ENCODE measurements at places on chromosomes 4 and X.

- no peak for DNase-seq
Observed at GRCh38 chr4:8238036-8238511, 31.5 kb upstream of the HTRA3 start.

GRCh38 chr4:93829820-93830687 is 1.5 kb downstream of the ATOH1 start:
- no peak for DNase-seq

DNA sequence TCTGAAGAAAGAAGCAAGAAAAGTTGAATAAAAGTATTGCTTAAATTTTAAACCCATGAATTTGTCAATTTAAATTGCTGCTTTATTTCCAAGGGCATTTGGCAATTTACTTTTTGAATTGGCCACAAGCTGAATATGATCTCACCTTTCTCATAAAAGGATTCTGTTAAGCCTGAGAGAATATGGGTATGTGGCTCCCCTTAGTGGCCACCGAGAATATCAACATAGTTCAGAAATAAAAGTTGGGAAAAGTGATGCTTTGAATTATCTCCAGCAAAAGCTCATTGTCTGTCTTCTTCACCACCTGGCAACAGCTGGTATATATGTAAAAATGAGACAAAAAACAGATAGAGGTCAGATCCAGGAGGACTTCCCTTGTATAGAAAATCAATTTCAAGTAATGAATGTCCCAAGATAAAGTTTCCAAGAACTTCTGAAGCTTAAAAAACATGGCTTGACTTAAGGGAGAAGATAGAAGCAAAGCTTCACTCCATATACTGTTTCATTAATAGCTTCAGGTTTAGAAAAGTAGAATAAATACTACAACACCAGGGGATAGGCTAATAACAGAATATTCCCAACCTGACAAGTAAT is 290.7 kb upstream of the FAM241A start:
- DNase-seq = no peak

GRCh38 chr4:102362922-102363432 is 17.7 kb upstream of the SLC39A8 start:
- no peak for DNase-seq

DNA sequence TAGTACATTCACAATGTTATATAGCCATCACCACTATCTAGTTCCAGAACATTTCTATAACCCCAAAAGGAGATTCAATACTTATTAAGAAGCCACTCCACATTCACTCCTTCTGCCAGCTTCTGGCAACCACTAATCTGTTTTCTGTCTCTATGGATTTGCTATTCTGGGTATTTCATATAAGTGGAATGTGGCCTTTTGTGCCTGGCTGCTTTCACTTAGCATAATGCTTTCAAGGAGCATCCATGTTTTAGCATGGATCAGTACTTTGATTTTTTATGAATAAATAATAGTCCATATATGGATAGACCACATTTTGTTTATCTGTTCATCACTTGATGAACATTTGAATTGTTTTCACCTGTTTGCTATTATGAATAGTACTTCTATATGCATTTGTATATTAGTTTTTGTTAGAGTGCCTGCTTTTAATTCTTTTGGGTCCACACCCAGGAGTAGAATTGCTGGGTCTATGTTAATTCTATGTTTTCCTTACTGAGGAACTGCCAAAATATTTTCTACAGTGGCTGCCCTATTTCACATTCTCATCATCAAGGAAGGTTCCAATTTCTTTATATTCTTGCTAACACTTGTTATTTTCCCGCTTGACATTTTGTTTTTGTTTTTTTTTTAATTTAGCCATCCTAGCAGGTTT is 16.6 kb upstream of the SMIM9 start:
- no peak for DNase-seq

GRCh38 chrX:55919367-55920221 is 202.0 kb downstream of the RRAGB start:
- DNase-seq = peak; percentile 4

GRCh38 chrX:15882704-15883539 is 28.3 kb upstream of the AP1S2 start:
- peak; percentile 4 for DNase-seq

- DNase-seq = no peak
Observed at GRCh38 chr4:139841464-139842195, 176.0 kb downstream of the MGST2 start.

GRCh38 chr4:7276515-7276914 is 84.2 kb downstream of the SORCS2 start:
- DNase-seq = no peak

DNA sequence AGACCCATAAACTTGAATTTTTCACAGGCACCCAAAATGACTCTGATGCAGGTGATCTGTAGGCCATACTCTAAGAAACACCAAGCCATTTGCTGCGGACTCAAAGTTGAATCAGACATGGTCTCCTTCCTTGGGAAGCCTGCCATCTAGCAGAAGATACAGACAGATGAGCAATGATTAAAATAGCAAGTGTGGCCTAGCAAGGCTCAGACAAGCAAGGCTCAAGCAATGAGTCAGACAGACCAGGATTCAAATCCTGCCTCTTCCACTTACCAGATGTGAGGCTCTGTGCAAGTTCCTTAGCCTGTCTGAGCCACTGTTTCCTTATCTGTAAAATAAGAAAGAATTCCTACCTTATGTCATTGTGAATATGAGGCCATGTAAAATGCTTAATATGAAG is 2.3 kb downstream of the CCDC149 start:
- no peak for DNase-seq

- no peak for DNase-seq
Observed at GRCh38 chr4:122772311-122772710, 39.8 kb downstream of the BBS12 start.

- DNase-seq = no peak
Observed at GRCh38 chr4:41507291-41507947, 30.5 kb upstream of the LIMCH1 start.

DNA sequence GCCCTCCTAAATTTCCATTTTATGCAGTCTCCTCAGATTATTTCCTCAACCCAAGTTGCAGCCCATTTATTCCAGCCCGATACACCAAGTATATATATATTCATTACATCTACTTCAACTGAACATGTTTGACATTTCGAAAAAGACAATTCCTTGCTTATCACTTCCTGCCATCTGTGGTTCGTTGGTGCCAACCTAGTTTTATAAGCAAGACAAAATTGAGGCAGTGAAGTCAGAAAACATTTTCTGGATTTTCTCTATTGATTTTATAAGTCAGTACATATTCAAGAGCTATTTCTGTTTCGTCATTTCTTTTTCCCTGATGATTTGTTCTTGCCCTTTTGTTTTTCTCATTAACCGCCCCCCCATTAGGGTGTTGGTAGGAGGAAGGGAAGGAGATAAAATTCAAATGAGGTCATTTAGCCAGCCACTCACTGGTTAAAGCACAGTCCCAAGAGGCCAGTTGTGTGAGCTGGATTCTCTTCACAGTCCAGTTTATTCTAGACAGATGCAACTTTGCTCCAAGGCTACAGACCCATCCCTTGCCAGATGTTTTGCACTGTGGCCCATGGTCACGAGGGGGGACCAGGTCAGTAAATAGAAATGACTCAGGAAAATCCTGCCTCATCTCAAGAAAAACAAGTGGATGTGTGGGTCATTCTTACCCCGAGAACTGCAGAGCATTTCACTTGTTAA is 20.3 kb upstream of the VEGFD start:
- DNase-seq = no peak

DNA sequence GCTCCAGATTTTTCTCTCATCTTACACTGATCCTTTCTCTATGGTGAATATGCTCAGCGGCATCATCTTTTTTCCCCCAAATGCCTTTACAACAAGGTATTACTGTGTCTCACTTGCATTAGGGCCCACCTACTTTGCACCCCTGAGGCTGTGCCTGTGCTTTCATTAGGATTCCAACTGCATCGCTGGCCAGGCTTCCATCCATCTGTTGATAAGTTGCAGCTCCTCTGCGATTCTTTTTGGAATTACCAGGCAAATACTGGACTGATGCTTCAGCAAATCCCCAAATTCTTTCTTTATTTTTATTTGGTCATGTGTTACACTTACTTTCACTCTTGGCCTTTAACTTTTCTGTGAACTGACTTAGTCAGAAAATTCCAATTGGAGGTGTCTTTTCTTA is 77.3 kb downstream of the AFF2 start:
- DNase-seq = no peak

DNA sequence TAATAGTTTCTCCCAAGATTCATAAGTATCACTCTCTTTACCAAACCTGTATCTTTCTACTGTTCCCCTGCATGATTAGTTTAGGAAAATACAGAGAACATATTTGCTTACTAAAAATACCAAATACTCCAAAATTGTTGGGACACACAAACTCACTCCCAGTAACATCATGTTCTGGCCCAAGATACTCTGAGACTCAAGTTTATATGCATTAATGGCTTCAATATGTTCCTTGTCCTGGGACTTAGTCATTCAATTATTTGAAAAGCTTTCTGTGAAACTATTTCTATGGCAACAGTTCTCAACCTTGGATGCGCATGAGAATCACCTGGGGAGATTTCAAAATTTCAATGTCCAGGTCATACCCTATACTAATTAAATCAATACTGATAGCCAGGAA is 138.9 kb upstream of the PTCHD1 start:
- DNase-seq = no peak

- no peak for DNase-seq
Observed at GRCh38 chr4:157075811-157076577, at the start of gene GLRB. Gene GLRB (plus strand): TSS chr4:157076150. CDS start chr4:157078025, 1,875 bp downstream.

DNA sequence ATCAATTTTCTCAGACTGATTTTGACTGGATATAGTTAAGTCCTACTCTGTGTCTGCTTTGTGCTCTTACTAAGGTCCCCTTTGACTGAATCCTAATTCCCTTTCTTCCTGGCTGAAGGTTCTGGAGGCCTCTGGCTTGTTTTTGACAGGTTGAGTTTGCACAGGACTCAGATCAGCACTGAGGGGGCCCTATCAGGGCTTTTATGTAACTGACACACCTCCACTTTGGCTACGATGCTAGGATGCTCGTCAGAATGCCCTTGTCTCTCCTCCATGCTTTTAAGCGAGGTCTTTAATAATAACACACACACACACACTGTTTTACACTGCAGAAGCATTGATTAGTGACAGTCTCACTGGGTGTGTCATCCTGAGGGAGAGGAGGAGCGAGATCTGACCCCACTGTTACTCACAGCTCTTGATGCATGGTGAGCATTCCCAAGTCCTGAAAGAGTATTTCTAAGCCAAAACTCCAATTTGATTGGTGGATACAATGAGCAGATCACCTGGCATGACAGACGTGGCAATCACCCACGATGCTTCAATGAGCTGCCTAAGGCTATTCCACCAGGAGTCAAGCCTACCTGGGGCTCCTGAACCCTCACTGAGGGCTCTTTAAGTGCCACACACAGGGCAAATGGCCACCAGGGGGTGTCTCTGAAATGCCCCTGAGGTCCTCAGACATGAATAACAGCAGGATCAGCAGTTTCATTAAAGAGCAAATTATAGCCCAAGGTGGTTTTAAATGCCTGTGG is 130.4 kb upstream of the CPEB2 start:
- peak; percentile 45 for DNase-seq

- no peak for DNase-seq
Observed at GRCh38 chr4:139814323-139815015, 148.8 kb downstream of the MGST2 start.

DNA sequence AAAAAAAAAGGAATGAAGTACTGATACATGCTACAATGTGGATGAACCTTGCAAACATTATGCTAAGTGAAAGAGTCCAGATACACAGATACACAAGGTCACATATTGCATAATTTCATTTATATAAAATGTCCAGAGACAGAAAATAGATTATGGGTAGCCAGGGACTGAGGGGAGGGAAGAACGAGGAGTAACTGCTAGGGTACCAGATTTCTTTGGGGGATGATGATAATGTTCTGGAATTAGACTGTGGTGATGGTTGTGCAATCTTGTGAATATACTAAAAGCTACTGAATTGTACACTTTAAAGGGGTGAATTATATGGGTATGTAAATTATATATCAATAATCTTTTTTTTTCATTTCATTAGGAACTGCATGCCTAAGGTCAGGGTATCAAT is 20.8 kb upstream of the AP1AR start:
- DNase-seq = no peak

GRCh38 chrX:16797841-16798240 is 11.6 kb downstream of the TXLNG start:
- no peak for DNase-seq

DNA sequence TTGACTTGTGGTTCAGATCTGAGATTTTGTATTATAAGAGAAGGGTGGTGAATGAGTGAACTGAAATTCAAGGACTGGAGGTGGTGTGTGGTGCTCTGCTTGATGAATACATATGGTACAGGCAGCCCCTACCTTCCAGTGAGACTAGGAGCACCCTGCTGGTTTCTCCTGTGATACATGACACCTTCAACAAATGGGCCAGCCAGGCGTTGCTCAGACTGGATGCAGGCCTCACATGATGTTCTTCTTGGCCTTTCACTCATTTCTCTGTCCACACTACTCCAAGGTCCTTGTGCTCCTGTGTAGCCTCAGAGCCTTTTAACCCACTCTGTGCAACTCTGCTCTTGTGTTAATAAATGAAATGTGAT is 67.2 kb downstream of the FNIP2 start:
- DNase-seq = no peak

DNA sequence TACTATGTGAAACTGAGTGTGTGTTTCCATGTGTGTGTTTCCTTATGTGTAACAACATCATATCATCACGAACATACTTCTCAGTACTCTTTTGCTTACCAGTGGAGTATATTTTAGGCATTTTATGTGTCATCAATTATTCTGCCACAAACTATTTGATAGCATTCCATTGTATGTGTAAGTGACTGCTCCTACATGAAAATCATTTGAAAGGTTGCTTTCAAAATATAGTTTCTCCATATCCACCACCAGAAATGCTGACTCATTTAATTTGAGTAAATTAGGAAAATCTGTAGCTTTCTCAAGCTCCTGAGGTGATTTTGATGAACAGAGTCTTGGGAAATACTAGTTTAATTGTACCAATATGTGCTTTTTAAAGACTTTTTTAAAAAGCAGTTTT is 376.2 kb downstream of the PCDH18 start:
- no peak for DNase-seq

GRCh38 chr4:143538979-143539669 is 25.6 kb downstream of the SMARCA5 start:
- DNase-seq = no peak

- no peak for DNase-seq
Observed at GRCh38 chrX:47807548-47807947, 29.2 kb upstream of the ZNF81 start.

DNA sequence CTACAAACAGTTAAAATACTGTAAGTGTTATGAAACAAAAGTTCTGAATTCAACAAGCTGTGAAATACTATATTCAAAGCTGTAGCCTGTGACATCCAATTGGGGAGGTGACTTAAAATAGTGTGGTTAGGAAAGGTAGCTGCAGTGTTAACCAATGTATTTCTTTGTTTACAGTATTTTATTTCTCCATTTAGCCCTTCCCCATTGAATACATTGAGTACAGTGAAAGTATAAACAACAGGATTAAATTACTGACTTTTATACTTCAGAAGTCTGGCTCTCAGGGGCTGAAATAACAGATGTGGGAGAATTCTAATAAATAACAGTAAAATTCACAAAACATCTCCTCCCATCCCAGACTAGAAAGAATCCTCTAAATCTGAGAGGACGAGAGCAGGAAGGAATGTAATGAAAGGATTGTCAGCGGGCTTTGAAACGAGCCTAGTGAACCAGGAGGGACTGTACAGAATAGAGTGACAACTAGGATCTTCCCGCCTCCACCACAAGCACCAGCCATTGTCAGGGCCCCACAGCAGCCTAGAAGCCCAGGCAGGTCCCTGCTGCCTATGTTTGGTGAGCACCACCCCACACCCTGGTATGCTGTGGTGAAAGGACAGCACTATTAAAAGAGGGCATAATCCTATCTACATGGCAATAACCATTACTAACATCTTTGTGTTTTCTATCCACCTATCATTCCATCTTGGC is 73.7 kb downstream of the SPCS3 start:
- DNase-seq = no peak

GRCh38 chr4:8546766-8547107 is 33.5 kb upstream of the GPR78 start:
- no peak for DNase-seq
